ENCODE measurements at places on chromosomes 7 and 10.

GRCh38 chr10:23445591-23445990 is 6.7 kb downstream of the OTUD1 start:
- DNase-seq = no peak

DNA sequence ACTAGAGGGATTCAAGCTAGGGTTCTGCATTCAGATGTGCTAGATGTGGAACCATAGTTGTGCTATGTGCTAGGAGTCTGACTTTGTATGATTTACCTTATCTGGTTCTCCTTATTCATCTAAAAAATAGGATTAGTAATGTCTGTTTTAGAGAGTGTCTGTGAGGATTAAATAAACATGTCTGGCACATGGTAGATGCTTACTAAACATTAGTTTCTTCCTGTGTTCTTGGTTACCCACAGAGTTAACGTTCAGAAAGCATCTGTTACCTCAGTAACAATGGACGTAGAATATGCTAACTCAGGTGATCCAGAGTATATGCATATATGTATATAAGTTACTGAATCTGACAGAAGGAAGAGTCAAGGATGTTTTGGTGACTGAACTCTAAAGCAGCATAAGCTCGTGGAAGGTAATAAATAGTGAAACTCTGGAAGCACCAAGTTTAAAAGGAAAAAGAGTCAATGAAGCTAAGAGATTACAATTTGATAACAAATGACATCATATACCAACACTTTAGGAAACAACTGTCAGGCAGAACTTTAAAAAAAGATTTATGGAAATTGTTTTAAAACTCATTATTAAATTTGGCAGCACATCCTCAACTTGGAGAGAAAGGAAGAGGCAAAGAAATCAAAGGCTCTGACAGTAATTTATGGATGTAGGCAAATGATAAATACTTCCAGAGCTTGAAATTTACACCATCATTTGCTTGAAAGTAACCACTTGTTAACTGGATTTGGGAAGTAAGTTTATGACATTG is 127.0 kb downstream of the CCNY start:
- no peak for DNase-seq

- no peak for DNase-seq
Measured at GRCh38 chr10:122164815-122165483, 106.1 kb upstream of the BTBD16 start.

DNA sequence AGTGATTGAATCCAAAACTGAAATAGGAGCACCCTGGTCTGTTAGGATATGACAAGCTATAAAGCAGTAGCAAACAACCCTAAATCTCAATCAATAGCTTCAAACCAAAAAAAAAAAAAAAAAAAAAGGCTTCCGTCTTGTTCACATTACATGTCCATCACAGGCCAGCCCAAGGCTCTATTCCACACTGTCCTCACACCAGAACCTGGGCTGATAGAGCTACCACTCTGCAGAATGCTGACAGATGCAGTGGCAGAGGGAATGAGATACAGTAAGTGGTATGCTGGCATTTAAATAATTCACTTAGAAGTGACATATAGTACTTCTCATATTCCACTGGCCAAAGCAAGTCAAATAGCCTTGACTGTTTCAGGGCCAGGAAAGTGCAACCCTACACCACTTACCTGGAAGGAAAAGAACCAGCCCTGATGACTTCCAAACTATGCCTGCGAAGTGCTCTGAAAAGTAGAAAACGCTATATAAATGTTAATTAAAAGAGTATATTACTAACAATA is 5.8 kb downstream of the CDCA7L start:
- DNase-seq = no peak

GRCh38 chr7:89777499-89777898 is 376.8 kb upstream of the STEAP1 start:
- no peak for DNase-seq

DNA sequence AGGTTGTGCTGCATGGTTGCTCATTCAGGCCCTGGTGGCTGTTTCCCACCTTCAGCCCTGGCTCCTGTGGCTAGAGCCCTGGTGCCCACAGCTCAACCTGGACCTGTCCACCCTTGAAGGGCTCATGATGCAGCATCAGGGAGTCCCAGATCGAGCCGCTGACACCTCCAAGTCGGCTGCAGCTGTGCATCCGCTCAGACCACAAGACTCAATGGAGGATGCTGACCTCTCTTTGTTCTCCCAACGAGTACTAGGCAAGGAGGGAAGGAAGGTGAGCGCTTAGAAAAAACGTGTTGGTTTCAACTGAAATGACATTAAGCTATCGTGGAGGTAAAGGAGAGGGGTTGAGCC is 9.5 kb upstream of the C10orf95 start:
- DNase-seq = no peak

- DNase-seq = no peak
Measured at GRCh38 chr10:70055550-70055949, 2.9 kb downstream of the MACROH2A2 start.

- no peak for DNase-seq
Measured at GRCh38 chr7:152661479-152661878, 14.5 kb downstream of the XRCC2 start.

DNA sequence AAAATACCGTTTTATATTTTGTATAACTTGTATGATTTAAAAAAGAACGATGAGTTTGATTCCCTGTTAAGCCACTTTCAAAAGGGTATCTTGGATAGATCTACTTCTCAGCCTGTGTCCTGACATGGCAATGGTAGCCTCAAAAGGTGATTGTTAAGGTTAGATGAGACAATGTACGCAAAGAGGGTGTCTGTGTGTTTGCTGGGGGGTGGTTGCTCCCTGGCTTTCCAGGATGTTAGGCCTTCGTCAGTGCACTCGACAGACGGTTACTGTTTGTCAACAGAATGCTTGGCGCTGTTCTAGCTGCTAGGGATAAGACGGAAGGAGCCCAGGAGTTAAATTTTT is 90.3 kb downstream of the NEURL1 start:
- DNase-seq = no peak

GRCh38 chr7:2244404-2244995 is 2.5 kb downstream of the NUDT1 start:
- DNase-seq = no peak

- no peak for DNase-seq
Measured at GRCh38 chr7:39527951-39528350, 38.3 kb upstream of the YAE1 start.

- no peak for DNase-seq
Measured at GRCh38 chr7:132592936-132593335, 16.7 kb upstream of the PLXNA4 start.

DNA sequence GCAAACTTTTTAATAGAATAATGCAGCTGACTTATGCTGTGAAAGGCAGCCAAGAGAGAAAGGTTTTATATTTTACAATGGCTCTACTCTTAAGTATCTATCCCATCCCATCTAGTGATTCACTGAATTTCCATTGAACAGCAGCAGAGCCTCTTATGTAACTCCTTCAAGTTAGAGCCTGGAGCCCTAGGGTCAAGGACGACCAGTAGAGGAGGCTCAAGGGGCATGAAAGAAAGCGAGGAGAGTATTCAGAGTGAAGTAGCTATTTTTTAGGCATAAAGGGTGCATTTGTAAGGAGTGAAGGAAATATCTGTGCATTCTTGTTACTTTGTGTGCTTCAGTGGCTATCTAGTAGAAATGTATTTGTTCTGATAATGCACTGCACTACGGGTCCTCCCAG is 180.2 kb upstream of the TPK1 start:
- no peak for DNase-seq

DNA sequence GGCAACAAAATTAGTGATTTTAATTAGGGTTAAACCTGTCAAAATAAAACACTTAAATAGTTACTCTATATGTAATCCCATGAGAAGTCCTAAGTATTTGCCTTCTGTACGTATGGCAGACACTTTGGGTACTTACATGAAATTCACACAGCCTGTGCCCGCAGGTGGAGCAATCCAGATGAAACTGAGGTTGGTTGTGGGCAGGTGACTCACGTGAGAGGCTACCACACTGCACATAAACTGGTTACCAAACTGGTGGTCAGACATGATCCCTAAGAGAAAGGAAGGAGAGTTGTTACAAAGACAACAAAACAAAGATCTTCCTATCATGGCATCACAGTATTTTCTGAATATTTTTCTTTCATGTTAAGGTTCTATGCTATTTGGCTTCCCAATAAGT is 156.1 kb downstream of the RELN start:
- DNase-seq = no peak

All from NCI-H1092 (cell line).